ENCODE measurements at places on chromosomes 16 and 17.

- no peak overlapping the region for H3K4me3 ChIP-seq
- no peaks in the 10 kb centered on the region for H3K4me1 ChIP-seq
- no peak overlapping the region for H3K27ac ChIP-seq
- no peak for DNase-seq
Measured at GRCh38 chr16:81798311-81799137, 19.4 kb downstream of the PLCG2 start.

DNA sequence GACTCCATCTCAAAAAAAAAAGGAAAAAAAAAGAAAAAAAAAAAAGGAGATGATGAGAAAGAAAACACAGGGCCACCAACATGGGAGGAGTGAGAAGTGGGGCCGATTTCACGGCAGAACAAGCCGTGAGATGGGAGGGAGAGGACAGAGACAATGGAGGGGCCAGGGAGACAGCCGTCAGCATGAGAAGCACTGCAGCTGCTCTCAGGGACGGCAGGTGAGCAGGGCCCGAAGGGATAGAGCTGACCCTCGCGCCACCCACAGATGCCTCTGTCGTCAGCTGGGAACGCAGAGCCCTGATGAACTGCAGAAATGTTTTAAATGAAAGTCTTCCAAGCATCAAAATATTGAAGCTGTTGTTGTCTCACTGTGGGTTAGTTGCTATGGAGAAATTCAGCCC is 20.3 kb downstream of the PITPNM3 start:
- H3K4me1 ChIP-seq: no peaks in the 10 kb centered on the region
- H3K36me3 ChIP-seq: no peaks in the 10 kb centered on the region
- no peaks in the 10 kb centered on the region for H3K27me3 ChIP-seq

DNA sequence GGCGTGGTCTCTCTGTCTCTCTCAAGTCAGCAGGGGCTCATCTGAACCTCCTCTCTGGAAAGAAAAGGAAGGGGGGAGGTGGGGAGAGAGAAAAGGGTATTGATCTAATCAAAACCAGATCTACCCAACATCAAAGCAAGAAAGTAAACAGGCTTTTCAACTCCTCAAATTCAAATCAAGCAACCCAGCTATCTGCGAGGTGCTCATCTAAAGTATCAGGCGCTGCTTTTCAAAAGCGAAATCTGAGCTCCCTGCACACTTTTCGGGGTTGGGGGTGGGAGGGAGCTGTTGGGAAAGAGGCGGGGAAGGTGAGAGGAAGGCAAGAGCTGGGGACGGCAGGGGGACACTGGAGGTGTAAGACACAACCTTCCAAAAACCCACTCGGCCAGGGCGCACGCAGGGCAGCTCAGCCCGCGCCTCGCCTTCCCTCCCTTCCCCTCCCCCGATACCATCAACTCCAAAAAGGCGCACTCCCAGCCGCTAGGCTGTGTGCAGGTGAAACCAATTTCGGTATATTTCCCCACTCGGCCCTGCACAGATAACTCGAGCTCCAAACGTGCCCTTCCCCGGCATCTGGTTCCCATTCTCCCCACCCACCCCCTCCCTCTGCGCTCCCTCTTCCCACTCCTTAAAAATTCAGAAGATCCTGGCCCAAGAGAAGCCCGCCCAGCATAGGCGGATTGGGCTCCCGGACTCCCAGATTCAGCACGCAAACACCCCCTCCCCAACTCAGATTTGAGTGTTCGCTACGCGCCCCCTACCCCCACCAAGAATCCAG is 2.6 kb downstream of the AXIN2 start:
- H3K4me3 ChIP-seq: peak overlapping the region; percentile 99
- H3K27ac ChIP-seq: no peak overlapping the region
- peaks cover 3% of the 10 kb centered on the region for H3K4me1 ChIP-seq
- H3K36me3 ChIP-seq: no peaks in the 10 kb centered on the region
- no peaks in the 10 kb centered on the region for H3K27me3 ChIP-seq

DNA sequence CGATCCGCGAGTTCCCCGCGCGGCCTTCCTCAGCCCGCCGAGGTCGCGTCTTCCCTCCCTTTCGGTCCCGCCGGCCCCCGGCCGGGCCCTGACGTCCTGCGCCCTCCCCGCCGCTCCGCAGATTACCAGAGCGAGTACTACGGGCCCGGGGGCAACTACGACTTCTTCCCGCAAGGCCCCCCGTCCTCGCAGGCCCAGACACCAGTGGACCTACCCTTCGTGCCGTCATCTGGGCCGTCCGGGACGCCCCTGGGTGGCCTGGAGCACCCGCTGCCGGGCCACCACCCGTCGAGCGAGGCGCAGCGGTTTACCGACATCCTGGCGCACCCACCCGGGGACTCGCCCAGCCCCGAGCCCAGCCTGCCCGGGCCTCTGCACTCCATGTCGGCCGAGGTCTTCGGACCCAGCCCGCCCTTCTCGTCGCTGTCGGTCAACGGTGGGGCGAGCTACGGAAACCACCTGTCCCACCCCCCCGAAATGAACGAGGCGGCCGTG is 5.4 kb downstream of the LHX1 start:
- DNase-seq: no peak
- no peak overlapping the region for H3K27ac ChIP-seq
- H3K4me3 ChIP-seq: no peak overlapping the region
- H3K36me3 ChIP-seq: no peaks in the 10 kb centered on the region
